Stimulated activated CD8-positive, alpha-beta memory T cell treated with anti-CD3 and anti-CD28 coated beads, Interleukin-7, amount 100 ng/mL, for 1 hour (primary cell): ENCODE measurements at places on chromosomes 12 and 14.

DNA sequence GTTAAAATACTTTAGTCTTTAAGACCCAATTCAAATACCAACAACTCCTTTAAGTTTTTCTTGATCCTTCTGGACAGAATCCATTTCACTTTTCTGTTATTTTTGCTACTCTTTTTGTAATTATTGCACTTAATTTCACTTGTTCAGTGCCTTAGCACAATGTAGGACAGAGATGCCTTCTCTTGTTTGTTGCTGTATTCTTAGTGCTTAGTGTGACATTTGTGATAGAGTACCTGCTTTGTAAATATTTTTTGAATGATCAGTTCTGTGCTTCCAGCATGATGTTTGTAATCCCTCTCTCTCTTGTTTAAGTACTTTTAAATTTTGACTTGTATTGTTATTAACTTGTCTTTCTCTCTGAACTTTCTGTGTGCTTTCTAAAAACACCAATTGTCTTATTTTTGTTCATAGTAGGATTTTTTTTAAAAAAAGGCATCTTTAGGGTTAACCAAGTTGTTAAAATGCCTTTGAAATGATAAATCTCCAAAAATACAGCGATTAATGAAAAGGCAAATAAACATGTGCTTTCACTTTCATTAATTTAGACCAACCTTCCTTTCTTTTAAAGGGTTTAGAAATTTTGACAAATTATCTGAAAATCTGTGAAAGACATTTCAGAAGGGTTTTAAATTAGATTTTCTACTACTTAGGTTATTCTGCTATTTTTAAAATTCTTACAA lies 11.9 kb downstream of the NAA30 start:
- no peak for DNase-seq

DNA sequence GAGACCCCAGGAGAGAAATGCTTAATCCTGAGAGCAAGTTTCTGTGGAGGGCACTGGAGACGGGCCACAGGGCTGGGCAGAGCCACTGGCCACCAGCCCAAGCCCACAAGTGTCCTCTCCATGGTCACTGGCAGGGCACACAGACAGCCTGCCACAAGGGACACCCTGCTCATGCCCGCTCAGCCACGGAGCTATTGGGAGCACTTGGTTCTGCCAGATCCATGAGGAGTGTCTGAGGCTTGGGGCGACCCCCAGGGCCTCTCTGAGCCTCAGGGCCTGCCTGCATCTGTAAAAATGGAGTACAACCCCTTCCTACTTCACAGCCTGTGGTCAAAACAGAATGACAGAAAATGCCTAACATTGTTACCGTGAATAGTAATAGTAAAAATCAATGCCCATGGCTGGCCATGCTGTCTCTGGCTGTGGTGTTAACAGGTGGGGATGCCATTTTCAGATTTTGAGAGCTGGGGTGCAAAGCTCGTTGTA lies 3.2 kb downstream of the PGF start:
- no peak for DNase-seq

- DNase-seq: no peak
Observed at GRCh38 chr12:111201036-111201435, 167.9 kb downstream of the PHETA1 start.

GRCh38 chr12:124088217-124088907 lies 115.3 kb downstream of the ZNF664 start:
- DNase-seq: no peak

DNA sequence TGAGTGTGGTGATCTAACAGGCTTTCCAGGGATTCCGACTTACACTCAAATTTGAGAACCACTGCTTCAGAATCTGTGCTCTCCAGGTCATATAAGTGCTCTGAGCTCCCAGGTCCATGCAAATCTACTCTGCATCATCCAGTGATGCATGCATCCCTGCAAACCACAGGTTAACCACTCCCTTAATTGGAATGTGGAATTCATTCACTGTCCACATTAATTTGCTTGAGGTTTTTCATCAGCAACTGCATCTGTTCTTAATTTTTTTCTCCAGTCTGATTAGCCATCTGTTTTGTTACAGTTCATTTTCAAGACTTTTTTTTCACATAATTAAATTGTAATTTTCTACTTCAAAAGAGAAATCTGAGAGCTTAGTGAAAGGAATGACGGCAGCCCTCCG lies 43.4 kb upstream of the RIN3 start:
- no peak for DNase-seq

DNA sequence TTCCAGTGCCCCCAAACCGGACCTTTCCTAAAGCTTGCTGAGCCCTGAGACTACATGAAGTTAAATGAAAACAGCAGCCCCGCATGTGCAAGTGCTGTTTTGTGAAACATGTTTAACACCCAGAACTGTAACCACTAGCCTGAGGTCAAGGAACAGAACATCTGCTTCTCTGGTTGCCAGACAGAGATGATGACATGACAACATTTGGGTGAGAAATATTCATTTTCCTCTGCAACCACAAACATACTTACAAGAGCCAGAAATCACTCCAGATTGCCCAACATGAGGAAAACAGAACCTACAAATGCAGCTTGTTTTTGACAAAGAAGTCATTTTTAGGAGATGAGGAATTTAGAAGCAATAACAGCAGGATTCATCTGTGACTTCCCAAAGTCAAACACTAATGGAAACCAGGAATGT lies 110.4 kb downstream of the BCAT1 start:
- no peak for DNase-seq

- no peak for DNase-seq
Observed at GRCh38 chr14:98234208-98234607, 1037.8 kb downstream of the BCL11B start.

DNA sequence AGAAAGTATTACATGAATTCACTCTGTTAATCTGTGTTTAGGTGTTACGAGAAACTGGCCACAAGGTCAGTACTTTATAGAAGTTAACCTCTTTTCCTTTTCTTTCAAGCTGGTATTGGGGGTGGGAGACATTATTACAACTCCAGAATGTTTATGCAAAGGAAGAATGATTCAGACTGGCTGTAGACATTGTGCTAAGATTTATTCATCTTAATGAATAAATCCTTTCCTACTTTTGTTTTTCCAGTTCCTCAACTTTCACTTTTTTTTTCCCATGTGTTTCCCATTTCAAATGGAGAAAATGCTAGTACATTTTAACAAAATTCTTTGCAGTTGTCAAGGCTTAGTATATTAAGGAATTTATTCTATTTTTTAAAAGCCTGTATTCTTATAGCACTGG lies 1.3 kb downstream of the OTOGL start:
- DNase-seq: no peak

DNA sequence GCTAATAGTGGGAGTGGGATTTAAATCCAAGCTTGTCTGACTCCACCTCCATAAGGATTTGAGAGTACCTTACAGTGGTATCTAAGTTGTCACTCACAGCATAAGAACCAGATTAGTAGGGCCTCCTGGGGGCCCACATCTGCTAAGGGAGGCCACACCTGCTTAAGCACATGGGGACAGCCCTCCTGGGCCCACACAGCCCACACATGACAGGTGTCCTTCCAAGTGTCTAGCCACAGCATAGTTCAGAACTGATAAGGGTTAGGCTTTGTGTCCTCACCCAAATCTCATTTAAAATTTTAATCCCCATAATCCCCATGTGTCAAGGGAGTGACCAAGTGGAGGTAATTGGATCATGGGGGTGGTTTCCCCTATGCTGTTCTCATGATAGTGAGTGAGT lies 186.0 kb upstream of the HMGA2 start:
- no peak for DNase-seq

- DNase-seq: no peak
Observed at GRCh38 chr12:80761838-80762237, 45.1 kb downstream of the MYF5 start.

DNA sequence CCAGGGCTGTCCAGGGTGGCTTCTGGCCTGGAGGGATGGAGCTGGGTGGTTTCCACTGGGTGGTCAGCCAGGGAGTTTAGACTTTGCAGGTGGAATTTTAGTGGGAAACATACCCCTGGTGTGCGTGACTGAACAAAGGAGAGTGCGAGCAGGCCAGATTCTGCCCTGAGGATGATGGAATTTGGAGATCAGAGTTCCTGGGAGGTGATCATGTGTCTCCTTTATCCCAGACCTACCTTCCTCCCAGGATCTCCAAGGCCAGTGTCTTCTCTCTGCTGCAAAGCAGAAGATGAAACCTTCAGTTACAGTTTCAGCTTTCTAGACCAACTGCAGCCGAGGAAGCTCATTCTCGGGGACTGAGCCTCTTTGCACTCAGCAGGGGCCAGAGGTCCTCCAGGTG lies 33.2 kb downstream of the RPH3A start:
- no peak for DNase-seq

DNA sequence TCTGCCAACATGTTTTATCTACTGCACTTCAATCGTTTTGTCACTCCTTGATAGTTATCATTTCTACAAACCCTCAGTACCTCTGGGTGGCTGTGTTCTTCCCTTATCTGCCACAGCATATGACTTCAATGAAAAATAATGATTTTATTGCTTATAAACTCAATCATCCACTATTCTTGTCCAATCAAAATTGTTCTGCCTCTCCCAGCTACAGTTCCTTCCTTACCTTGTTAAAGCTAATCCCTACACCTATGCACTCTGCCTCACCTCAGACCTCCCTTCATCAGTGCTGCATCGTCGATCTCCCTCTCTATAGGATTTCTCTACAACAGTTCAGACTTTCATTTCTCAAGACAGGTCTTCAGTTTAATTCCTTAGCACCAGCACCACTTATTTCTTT lies 58.8 kb downstream of the ERGIC2 start:
- no peak for DNase-seq

- DNase-seq: no peak
Observed at GRCh38 chr12:116302166-116303058, 24.9 kb upstream of the MED13L start.

DNA sequence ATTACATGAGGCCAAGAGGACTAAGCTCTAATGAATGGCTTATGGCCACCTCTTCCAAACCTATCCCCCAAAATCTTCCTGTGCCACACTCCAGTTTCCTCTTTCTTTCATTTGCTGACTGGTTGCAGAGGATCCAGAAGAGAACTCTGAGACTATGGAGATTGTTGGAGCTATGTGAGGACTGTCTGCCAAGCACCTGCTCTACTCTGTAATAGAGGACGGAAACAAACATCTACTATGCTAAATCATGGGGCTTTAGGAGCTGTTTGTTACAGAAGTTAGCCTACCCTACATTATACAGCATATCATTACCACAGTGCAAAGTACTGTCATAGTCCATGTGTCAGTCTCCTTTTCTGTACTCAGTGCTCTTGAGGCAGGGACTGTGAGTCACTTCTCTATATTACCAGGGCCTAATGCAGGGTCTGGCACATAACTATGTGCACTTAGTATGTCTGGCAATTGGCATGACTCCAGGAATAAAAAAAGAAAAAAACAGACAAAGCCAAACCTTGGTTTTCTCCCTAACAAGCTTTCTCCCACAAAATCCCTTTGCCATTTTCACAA lies 95.1 kb downstream of the RPAP3 start:
- no peak for DNase-seq

DNA sequence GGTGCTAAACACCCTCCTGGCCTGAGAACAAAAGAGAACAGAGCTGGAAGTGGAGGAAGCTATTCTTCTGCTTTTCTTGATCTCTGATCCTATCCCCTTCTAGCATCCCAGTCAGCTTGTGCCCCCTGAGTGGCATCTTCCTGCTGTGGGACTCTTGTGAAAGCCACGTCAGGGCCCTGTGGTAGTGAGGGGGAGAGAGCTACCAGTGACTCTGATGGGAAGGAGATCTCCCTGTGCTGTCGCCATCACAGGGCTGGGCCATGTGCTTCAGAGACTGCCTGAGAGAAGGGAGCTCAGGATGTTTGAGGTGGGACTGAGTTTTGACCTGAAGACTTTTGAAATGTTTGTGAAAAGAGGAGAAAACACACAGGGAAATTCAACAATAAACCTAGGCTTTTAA lies 107.6 kb upstream of the FUT8 start:
- no peak for DNase-seq

DNA sequence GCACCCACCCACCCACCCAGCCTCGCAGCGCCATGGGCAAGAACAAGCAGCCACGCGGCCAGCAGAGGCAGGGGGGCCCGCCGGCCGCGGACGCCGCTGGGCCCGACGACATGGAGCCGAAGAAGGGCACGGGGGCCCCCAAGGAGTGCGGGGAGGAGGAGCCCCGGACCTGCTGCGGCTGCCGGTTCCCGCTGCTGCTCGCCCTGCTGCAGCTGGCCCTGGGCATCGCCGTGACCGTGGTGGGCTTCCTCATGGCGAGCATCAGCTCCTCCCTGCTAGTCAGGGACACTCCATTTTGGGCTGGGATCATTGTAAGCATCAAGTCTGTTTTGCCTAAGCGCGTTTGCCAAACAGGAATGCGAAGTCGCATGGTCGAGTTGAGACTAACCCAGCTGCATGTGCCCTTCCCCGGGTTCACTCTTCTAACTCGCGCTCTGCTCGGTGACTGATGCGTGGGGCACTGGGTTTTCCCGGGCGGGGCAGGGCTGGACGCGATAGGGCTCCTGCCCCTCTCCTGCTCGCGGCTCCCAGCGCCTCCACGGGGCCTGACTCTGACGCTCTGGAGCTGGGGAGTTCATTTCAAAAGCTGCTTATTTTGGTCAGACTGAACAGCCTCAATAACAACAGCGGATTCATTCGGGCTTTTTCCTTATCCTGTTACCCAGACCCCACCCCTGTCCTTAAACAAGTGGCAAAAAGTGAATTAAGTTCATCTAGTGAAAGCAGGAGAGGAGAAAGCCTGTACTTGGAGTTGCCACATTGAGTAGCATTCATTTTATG lies 458 bp downstream of the SSPN start:
- no peak for DNase-seq

GRCh38 chr12:92459850-92460249 lies 242.9 kb upstream of the PLEKHG7 start:
- DNase-seq: no peak

DNA sequence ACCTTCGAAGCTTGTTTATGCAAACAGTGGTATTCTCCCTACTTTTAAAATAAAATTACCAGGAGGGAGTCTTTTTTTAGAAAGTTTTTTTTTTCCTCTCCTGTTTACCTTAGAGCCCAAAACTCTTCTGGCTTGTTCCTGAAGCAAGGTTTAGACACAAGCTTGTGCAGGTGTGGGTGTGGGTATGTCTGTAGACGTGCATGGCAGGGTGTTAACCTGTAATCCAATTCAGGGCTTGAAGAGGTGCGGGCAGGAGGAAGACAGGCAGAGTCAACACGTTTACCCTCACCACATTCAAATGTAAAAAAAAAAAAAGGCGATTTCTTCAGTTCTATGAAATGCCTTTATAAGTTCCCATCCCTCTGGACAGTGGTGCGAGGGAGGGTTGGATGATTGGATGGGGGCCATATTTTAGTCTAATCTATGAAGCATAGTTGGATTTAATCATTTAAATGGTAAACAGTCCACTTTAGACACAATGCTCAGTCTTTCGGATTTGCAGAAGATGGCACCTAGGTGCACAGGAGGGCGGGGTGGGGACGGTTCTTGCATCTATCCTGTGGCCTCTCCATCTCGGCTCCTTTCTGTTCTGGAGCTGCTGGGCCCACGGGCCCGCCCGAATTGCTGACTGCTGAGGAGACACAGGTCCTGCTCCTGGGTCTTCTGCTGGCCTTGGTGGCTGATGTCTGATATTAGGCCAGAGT lies 982 bp upstream of the NINJ2 start:
- no peak for DNase-seq

DNA sequence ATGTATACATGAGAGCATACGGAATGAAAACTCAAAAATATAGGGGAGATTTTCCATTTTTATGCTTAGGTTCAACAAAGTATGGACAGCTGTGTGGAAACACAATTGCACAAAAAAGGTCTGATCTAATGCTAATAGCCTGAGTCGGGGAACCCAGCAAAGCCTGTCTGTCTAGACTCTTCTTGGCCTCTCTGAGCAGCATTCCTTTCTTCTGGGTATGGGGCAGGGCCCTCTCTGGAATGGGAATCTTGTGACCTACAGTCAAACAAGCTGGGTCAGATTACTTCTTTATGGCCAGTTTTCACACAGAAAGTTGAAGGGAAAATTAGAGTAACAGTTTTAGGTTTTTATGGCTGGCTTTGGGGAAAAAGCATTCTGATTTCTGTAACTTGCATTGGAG lies 534.0 kb upstream of the LMO3 start:
- no peak for DNase-seq
